ENCODE measurements at places on chromosomes 11 and 22.
A peak's percentile ranks its signal among the peaks of the same experiment; 100 is the strongest.

GRCh38 chr11:6458352-6459098 is 15.2 kb downstream of the TRIM3 start:
- no peak for DNase-seq

DNA sequence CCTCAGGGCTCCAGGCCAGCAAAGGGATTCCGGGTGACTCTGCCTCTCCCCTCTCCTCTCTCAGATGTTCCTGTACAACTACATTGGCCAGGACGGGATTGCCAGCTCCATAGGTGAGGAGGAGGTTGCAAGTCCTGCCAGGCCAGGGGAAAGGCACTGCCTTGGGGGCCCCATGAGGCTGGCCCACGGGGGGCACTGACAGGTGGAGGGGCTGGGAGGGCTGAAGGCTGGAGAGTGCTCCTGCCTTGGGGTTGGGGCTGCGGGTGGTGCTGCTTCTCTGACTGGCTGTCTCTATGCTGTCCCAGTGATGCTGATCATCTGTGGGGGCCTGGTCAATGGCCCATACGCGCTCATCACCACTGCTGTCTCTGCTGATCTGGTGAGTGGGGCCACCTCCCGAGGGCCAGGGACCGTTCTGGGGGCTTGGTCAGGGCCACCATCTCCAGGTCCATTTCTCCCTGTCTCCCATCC is 21.7 kb downstream of the SLC37A2 start:
- no peak for DNase-seq

GRCh38 chr22:36129486-36130388 is 30.8 kb downstream of the APOL3 start:
- no peak for DNase-seq

DNA sequence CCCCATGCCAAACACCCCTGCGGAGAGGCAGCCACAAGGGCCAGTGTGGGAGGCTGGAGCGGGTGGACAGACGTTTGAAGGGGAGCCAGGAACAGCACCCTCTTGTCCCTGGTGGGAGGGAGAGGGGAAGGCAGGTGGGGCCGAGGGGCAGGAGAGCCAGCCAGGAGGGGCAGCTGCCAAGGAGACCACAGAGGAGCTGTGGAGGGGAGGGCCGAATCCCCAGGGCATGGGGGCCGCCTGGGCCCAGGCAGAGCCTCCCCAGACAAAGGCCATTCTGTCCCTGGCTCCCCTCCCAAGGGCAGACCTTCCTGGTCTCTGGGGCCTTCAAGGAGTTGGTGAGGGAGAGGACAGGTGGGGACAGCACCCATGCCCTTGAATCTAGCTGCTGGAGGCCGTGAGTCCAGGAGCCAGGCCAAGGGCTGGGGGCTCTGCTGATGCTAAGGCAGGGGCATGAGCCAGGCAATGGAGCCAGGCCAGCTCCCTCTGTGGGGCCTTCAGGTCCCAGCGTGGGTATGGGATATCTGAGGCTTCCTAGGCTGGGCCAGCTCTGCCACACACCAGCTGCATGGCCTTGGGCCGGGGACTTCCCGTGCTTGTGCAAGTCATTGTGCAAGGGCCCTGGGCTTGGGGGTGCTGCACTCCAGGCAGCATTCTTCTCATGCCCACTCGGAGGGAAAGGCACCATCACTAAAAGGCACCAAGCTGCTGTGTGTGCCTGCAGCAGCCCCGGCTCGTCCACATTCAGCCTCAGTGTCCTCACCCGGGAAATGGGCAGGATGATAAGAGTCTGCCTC is 11.4 kb downstream of the EMID1 start:
- no peak for DNase-seq

GRCh38 chr11:68338051-68338780 is 25.8 kb downstream of the LRP5 start:
- DNase-seq = no peak

DNA sequence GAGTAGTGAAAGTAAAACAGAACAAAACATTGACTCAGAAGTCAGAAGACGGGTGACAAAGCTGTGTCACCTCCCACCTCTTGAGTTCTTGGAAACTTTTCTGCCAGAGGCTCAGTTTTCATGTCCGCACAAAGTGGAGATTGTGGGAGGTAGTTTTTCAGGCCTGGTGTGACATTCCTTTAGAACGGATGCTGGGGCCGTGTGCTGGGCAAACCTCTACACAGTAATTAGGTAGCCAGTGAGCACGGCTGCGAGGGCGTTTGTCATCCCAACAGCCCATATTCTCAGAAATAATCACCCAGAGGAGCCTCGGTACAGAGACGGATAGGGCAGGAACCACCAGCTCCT is 1054.4 kb downstream of the TBC1D22A start:
- DNase-seq = no peak

- DNase-seq = no peak
Observed at GRCh38 chr11:12750181-12750580, 76.0 kb downstream of the TEAD1 start.

- no peak for DNase-seq
Observed at GRCh38 chr22:32562916-32563315, 88.3 kb downstream of the FBXO7 start.

GRCh38 chr11:130999992-131000770 is 83.9 kb upstream of the SNX19 start:
- DNase-seq = no peak

- no peak for DNase-seq
Observed at GRCh38 chr22:34973016-34973415, 92.9 kb upstream of the ISX start.

DNA sequence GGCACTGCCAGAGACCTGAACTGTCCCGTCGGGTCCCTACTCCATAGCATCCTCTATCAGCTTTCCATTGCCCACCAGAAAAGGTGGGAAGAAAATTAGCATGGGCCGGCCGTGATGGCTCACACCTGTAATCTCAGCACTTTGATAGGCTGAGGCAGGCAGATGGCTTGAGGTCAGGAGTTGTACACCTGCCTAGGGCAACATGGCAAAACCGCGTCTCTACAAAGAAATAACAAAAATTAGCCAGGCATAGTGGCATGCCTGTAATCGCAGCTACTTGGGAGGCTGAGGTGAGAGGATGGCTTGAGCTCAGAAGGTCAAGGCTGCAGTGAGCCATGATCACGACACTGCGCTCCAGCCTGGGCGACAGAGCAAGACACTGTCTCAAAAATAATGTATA is 3.5 kb downstream of the SLC25A18 start:
- no peak for DNase-seq

- DNase-seq = peak; percentile 41
Observed at GRCh38 chr11:110295531-110296225, 736 bp downstream of the RDX start.

DNA sequence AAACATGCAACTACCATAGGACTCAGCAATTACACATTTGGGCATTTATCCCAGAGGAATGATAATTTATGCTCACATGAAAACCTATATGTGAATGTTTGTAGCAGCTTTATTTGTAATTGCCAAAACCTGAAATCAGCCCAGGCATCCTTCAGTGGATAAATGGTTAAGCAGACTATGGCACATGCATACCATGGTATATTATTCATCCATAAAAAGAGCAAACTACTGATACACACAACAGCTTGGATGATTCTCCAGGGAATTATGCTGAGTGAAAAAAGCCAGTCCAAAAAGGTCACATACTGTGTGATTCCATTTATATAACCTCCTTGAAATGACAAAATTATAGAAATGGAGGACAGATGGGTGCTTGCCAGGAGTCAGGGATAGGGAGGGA is 86.7 kb downstream of the ALX4 start:
- no peak for DNase-seq

- no peak for DNase-seq
Observed at GRCh38 chr22:41341990-41342389, 39.8 kb upstream of the TEF start.

DNA sequence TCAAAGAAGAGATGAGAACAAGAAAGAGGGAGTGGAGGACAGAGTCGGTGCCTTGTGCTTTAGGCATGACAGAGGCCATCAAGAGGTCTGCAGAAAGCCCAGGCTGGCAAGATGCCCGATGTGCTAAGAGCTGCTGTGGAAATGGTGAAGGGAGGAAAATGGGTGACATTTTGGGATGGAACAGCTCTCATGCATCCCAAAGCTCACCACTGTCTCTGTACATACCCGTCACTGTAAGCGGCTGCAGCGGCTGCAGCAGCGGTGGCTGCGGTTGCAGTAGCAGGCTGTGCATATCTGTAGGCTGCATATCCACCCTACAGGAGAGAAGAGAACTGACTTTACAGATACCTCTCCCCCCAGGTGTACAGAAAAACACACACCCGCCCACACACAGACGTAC is 28.6 kb downstream of the APOL5 start:
- DNase-seq = no peak

DNA sequence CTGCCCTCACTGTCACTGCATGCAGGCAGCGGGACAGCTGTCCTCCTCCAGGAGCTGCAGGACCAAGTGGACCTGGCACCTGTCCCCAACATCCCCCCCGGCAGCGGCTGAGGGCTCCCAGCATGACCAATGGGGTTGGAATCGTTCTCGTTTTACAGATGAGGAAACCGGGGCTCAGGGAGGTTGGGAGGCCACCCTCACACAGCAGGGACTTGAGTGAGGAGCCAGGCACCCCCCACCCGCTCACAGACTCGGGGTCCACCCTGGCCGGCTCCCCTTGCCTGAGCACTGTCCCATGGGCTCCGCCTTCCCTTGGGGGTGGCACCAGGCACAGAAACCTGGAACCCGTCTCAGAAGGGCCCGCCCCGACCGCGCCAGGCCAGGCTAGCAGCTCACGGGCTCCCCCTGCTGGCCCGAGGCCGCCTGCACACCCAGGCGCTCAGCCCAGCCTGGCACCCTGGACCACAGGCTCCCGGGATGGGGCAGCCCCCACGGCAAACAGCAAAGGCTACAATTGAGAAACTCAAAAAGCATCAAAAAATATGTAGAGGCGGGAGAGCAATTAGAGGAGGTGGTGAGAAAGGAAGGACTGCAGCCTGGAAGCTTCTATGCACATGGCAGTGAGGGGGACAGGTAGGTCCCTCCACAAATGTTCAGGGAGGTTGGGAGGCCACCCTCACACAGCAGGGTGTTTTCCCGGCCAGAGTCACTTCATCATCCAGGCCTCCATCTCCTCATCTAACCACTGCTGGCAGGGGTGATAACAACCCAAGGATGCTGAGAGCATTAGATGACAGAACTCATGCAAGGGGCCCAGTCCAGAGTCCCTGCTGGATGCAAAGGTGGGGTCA is 12.8 kb downstream of the MACROD1 start:
- peak; percentile 56 for DNase-seq

- DNase-seq = no peak
Observed at GRCh38 chr22:30859714-30860095, 108.9 kb downstream of the MORC2 start.

- DNase-seq = no peak
Observed at GRCh38 chr11:6586434-6587359, 16.7 kb downstream of the RRP8 start.

GRCh38 chr22:24433828-24434470 is 6.5 kb downstream of the ADORA2A start:
- DNase-seq = no peak

- no peak for DNase-seq
Observed at GRCh38 chr11:44637487-44637886, 72.0 kb downstream of the CD82 start.

DNA sequence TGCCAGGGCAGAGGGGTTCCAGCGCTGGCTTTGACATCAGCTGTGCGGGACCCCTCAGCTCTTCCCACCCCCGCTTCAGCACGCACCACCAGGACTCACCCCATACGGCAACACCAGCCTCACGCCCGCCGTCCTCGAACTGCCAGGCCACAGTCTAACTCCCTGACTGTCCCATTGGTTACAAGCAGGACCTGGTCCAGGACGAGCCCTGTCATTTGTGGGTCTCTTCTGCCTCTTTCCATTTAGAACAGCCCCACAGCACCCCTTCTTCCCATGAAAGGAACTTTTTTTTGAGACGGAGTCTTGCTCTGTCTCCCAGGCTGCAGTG is 81.7 kb downstream of the PHF21B start:
- DNase-seq = no peak

- no peak for DNase-seq
Observed at GRCh38 chr11:1422481-1422880, 32.7 kb downstream of the BRSK2 start.

- DNase-seq = peak; percentile 54
Observed at GRCh38 chr22:46054091-46055073, 77.4 kb upstream of the WNT7B start.

- no peak for DNase-seq
Observed at GRCh38 chr11:3982431-3982830, 112.2 kb upstream of the RRM1 start.

- no peak for DNase-seq
Observed at GRCh38 chr11:15006139-15006759, 34.1 kb upstream of the CALCA start.

GRCh38 chr11:126991596-126991995 is 9.0 kb downstream of the KIRREL3 start:
- DNase-seq = no peak

DNA sequence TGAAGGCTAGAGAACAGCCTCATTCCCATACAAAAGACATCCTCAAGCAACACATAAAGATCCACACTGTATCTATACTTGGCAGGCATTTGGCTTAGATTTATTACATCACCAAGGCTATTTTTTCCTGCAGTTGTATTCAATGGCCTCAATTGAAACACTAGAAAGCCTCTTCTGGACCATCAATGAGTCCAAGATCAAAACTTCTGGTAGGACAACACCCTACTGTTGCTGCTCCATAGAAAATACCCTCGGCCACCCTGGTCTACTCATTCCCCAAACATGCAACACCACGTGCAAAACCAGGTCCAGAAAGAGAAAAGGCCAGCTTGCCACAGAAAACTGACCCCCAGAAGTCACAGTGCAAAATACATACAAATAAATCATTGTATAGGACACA is 56.9 kb upstream of the CADM1 start:
- DNase-seq = no peak

- no peak for DNase-seq
Observed at GRCh38 chr11:32152216-32152615, 61.3 kb downstream of the RCN1 start.

DNA sequence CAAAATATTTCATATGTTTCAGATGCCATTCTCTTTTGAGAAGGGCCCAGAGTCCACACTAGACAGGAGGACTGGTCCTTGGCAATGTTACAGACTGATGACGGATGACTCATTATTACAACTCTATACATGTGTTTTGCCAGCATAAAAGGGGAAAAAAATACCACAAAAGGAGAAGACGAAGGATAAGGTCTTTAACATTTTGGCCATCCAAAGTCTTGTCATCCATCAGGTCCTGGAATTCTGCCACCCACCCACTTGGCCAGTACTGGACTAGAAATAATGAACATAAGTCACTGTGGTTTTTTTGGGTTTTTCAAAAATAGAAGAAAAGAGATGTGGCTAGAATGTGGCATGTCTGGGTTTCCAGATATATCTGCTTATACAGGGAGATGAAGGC is 57.7 kb upstream of the BDNF start:
- DNase-seq = no peak

All from activated effector memory CD4-positive, alpha-beta T cell treated with Interleukin-2 at 50 U/mL for 16 hours (primary cell).